ENCODE measurements at places on chromosomes 12 and 14.

DNA sequence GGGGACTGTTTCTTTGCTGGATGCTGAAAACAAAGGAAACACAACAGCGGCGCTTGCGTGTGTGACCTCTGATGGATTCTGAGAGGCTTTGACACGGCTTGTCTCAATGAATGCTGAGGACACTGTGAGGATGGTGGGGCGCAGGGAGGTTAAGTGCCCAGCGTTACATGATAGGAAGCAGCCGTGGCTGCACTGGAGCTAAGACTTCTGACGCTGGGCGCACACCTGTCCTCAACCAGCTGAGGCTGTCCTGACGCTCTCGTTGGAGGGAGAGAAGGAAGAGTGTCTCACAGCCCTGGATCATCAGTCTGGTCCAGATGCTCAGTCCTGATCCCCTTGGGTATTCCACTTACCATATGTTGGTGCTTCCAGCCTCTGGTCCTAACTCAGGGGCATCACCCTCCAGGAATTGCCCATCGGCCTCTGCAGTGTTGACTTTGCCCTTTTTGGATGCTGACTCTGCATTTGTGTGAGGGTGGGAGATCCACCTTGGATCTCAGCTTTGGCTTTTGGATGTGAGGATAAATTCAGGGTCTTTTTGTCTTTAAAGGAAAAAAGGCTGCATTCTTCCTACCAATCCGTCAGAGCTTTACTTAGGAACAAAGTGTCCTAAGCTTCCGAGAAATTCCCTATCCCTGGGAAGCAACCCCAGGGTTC, 125.2 kb downstream of the ZNF664 start:
- DNase-seq = no peak

GRCh38 chr14:67195279-67195678, 6.0 kb downstream of the GARIN2 start:
- DNase-seq = no peak

DNA sequence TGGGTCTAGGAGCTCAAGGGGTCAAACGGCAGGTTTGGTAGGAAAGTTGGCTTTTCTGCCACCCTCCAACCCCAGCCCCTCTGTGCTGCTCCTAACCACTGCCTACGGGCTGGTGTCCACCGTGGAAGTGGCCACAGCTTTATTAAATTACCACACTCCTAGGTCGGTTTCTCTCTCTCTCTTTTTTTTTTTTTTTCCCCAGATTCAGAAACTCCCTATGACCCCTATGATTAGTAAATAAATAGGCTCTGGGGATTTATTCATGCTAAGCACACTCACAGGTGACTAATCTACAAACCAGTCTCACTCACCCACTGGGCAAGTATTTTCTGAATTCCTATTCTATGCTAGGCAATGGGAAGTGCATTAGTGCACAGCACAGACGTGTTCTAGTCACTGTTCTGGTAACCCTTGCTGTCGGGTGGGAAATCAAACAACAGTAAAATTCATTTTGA, 8.7 kb upstream of the DDX47 start:
- no peak for DNase-seq

- DNase-seq = no peak
Measured at GRCh38 chr12:19390051-19390598, 49.2 kb upstream of the AEBP2 start.

DNA sequence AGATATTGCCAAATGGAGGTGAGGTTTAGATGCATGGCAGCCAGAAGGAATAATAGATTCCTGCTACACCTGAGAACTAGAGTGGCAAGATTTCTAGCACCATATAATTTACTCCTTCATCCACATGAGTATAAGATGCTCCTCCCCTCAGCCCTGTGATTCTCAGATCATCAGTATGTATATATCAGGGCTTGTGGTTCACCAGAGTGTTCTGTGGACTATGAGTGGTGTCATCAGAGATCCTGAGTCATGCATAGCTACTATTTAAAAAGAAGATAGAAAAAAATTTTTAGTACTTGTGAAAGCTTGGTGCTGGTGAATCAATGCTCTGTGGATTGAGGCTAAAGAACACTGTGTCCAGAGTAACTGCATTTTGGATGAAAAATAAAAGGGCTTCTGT, 285.9 kb downstream of the BMP4 start:
- DNase-seq = no peak
